ENCODE measurements at places on chromosomes 11 and 22. TPM values are rescaled to one million over a fixed set of nuclear protein-coding genes. Genes with fewer than 3 reads are reported as not detected.

DNA sequence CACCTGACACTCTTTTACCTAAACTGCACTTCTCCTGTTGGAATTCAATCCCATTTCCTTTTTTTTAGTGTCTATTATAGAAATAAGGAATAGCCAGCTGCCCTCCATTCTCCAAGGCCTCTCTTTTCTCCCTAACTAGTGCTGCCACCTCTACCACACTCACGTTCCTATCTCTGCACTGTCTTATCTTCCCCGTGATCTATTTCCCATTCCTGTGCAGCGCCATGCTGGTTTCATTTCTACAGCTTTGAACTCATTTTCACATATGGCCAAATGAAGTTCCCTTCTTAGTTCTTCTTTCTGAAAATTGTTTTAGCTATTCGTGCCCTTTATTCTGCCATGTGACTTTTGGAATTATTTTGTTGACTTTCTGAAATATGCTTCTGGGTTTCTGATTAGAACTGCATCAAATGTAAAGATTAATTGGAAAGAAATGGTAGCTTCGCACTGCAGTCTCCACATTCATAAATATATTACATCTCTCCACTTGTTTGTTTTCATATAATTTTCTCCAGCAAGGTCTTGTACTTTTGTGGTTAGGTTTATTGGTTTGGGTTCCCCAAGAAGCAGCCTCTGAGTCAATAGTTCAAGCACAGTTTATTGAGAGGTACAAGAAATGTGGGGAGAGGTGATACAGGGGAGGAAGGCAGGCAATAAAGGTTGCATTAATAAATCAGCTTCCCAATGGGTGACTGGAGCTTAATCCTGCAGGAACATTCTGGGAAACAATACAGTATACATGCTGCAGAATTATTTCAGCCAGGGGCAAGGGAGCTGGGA lies 43.7 kb upstream of the DRD2 start:
- no peak for DNase-seq
- no peaks in the 10 kb centered on the region for H3K36me3 ChIP-seq

GRCh38 chr22:39558254-39558727 lies 12.3 kb upstream of the CACNA1I start:
- peaks cover 2% of the 10 kb centered on the region for H3K27me3 ChIP-seq
- no peak for DNase-seq
- no peaks in the 10 kb centered on the region for H3K36me3 ChIP-seq
- H3K27ac ChIP-seq, result no peak overlapping the region

GRCh38 chr22:22703715-22704114 lies 59.3 kb downstream of the GGTLC2 start:
- no peaks in the 10 kb centered on the region for H3K4me1 ChIP-seq
- H3K27ac ChIP-seq, result no peak overlapping the region
- DNase-seq, result no peak
- no peaks in the 10 kb centered on the region for H3K36me3 ChIP-seq
- no peak overlapping the region for H3K4me3 ChIP-seq

- H3K27ac ChIP-seq, result no peak overlapping the region
- H3K27me3 ChIP-seq, result no peaks in the 10 kb centered on the region
- DNase-seq, result no peak
- H3K4me1 ChIP-seq, result no peaks in the 10 kb centered on the region
- H3K36me3 ChIP-seq, result no peaks in the 10 kb centered on the region
Measured at GRCh38 chr11:93623179-93623578, 38.3 kb upstream of the CEP295 start.

DNA sequence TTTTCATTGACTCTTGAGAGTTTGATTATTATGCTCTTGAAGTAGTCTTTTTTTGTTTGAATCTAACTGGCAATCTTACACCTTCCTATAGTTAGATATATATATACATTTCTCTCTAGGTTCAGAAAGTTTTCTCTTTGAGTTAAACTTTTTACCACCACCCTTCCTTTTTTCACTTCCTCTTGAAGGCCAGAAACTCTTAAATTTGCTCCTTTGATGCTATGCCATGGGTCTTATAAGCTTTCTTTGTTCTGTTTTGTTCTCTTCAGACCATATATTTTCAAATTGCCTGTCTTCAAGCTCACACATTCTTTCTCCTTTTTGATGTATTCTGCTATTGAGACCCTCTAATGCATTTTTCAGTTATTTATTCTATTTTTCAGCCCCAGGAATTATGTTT lies 513.5 kb upstream of the CNTN5 start:
- no peaks in the 10 kb centered on the region for H3K4me1 ChIP-seq
- no peaks in the 10 kb centered on the region for H3K27me3 ChIP-seq
- no peak overlapping the region for H3K27ac ChIP-seq
- DNase-seq, result no peak

DNA sequence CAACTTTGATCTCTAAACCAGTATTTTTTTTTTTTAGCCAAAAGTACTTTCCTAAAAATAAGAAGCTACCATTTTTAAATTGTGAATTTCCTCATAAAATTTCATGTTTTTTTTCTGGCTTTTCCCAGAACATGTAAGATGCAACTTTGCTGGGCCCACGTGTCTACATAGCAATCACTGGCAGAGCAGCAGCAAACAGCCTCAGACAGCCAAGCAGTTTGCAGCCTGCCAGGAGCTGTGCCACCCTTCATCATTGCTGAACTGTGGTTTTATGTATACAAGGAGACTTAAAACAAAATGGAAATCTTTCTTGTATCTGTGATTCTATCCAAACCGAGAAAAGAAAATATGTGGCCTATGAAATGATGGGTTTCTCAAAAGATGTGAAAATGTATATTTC lies 110.2 kb downstream of the GRIA4 start:
- DNase-seq, result no peak
- no peaks in the 10 kb centered on the region for H3K27me3 ChIP-seq
- no peak overlapping the region for H3K4me3 ChIP-seq
- H3K4me1 ChIP-seq, result no peaks in the 10 kb centered on the region
- H3K27ac ChIP-seq, result no peak overlapping the region

DNA sequence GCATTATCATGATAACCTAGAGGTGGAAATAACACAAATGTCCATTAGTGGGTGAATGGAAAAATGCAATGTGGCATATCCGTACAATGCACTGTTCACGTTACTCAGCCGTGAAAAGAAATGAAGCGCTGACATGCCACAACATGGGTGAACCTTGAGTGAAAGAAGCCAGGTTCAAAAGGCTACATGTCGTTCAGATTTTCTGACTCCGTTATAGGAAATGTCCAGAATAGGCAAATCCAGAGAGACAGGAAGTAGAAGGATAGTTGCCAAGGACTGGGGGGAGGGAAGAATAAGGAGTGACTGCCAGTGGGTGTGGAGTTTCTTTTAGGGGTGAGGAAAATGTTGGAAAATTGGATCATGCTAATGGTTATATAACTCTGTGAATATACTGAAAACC lies 133.8 kb downstream of the ATXN10 start:
- H3K4me1 ChIP-seq, result no peaks in the 10 kb centered on the region
- H3K27ac ChIP-seq, result no peak overlapping the region
- no peak overlapping the region for H3K4me3 ChIP-seq
- H3K36me3 ChIP-seq, result peaks cover 7% of the 10 kb centered on the region
- DNase-seq, result no peak
- H3K27me3 ChIP-seq, result no peaks in the 10 kb centered on the region

- no peak overlapping the region for H3K4me3 ChIP-seq
- H3K27ac ChIP-seq, result no peak overlapping the region
- H3K4me1 ChIP-seq, result no peaks in the 10 kb centered on the region
- peak; percentile 64 for DNase-seq
- H3K27me3 ChIP-seq, result no peaks in the 10 kb centered on the region
Measured at GRCh38 chr11:125090816-125091215, 20.6 kb downstream of the TMEM218 start.

- H3K27ac ChIP-seq, result no peak overlapping the region
- peak; percentile 53 for DNase-seq
- no peak overlapping the region for H3K4me3 ChIP-seq
- peaks cover 3% of the 10 kb centered on the region for H3K4me1 ChIP-seq
- H3K36me3 ChIP-seq, result no peaks in the 10 kb centered on the region
Measured at GRCh38 chr11:1932105-1932480, 12.6 kb downstream of the TNNT3 start.

ANO1 gene
- 0.97 TPM for total RNA-seq

PRDM10 gene
- total RNA-seq, result 10.3 TPM

IL18 gene
- total RNA-seq, result 61.2 TPM

MFRP gene
- not detected for total RNA-seq

NELL1 gene
- total RNA-seq, result not detected

KRTAP5-11 gene
- not detected for total RNA-seq

CARD18 gene
- total RNA-seq, result not detected

TMEM151A gene
- not detected for total RNA-seq

FREY1 gene
- 1.4 TPM for total RNA-seq

CNIH2 gene
- 1.6 TPM for total RNA-seq

OR2D2 gene
- not detected for total RNA-seq
